ENCODE measurements at places on chromosomes 13 and 19.

- DNase-seq = no peak
These were observed 196.1 kb upstream of the RXFP2 start for GRCh38 chr13:31543190-31543589.

- no peak for DNase-seq
These were observed 181.5 kb downstream of the DNAJC3 start for GRCh38 chr13:95858286-95859075.

DNA sequence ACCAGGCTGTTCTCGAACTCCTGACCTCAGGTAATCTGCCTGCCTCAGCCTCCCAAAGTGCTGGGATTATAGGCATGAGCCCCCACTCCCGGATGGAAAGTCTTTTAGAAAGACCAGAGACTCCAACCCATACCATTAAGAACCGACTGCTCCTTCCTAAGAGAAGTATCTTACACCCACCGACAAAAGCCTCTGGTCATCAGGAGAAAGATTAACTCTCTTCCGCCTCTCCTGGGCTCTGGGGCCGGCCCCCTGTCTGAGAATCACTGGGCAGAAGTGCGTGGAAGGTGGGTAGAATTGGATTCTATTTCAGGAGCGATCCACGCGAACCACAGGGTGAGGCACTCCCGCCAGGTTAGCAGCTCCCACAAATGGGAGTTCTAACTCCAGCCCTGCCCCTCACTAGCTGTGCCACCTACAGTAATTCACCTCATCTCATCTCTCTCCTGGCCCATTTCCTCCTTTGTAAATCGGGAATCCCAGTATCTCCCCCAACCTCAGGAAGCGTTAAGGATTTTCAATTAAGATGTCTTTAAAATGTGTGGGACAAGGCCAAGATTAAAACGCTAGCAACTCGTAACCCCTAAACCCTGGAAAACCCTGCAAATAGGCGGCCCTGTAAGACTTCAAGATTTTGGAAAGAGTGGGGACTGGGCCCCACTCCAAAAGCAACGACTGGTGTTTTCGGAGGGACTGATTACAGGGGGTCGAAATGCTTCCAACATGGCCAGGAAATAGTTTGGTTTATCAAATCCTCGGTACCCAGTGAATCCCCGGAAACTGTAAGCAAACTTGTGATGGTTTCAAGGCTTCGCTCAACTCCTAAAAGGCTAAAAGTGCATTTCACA, 1.3 kb downstream of the HNRNPL start:
- no peak for DNase-seq

- no peak for DNase-seq
These were observed 114.9 kb upstream of the TMTC4 start for GRCh38 chr13:100789481-100789880.

GRCh38 chr13:43516401-43516833, 270.4 kb downstream of the ENOX1 start:
- DNase-seq = no peak

- no peak for DNase-seq
These were observed 121.5 kb upstream of the SLC10A2 start for GRCh38 chr13:103187721-103188156.

- no peak for DNase-seq
These were observed 617.2 kb downstream of the SLITRK5 start for GRCh38 chr13:88288326-88288725.
